ENCODE measurements at places on chromosomes 3 and 15.

- no peak for DNase-seq
These were observed 41.6 kb downstream of the DMXL2 start for GRCh38 chr15:51580982-51581381.

- DNase-seq, result no peak
These were observed 45.6 kb downstream of the DCBLD2 start for GRCh38 chr3:98855806-98856400.

GRCh38 chr3:28716939-28717338 lies 368.3 kb upstream of the AZI2 start:
- DNase-seq, result no peak

GRCh38 chr3:119817071-119817470 lies 35.2 kb downstream of the NR1I2 start:
- DNase-seq, result no peak
